ENCODE measurements at places on chromosomes 3 and 15.

DNA sequence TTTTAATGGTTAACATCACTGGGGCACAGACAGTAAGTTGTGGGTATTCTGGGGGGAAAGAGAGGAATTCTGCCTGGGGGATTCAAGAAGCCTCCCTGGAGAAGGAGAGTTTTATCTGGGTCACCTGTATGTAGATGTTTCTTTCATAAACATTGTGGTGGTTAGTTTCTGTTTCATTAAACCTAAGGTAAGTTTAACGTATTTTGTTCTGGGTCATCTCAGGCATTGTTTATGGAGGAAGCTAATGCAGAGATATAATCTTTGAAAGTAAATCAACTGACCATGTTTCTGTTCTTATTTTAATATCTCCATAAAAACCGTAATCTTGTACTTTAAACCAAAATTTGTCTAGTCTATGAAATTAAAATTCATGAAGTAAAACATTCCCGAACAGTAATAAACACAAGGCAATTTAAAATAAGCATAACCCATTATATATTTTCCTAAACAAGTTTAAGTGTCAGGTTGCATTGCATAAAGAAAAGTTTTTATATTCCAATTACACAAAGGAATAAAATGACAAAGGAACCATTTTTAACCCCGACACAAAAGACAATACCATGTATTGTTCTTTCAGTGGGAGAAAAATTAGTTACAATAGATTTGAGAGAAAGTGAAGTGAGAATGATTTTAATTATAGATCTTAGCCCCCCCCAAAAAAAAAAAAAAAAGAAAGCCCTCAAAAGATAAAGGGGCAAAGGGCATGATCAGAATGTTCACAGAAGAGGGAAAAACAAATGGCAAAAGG lies 274.6 kb upstream of the TBL1XR1 start:
- DNase-seq = no peak

DNA sequence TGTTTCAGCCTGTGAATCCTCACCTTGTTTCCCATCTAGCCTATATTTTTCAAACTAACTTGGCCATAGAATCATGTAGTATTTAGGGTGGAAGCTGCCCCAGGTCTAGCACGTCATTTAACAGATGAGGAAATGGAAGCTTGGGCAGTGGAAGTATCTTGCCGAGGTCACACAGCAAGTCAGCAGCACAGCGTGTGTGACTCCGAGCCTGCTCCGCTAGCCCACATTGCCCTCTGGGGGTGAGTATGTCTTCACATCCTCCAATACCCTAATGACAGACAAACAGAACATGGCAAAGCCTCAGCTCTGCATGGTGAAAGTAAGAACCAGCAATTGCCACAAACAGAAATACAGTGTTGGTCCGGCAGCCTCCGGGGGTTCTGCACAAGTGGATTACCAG lies 2.2 kb upstream of the CCR5 start:
- DNase-seq = peak; percentile 65

GRCh38 chr3:101377209-101377608 lies 56.8 kb upstream of the IMPG2 start:
- DNase-seq = no peak

- DNase-seq = no peak
Measured at GRCh38 chr3:10514407-10515069, 9.2 kb upstream of the ATP2B2 start.

DNA sequence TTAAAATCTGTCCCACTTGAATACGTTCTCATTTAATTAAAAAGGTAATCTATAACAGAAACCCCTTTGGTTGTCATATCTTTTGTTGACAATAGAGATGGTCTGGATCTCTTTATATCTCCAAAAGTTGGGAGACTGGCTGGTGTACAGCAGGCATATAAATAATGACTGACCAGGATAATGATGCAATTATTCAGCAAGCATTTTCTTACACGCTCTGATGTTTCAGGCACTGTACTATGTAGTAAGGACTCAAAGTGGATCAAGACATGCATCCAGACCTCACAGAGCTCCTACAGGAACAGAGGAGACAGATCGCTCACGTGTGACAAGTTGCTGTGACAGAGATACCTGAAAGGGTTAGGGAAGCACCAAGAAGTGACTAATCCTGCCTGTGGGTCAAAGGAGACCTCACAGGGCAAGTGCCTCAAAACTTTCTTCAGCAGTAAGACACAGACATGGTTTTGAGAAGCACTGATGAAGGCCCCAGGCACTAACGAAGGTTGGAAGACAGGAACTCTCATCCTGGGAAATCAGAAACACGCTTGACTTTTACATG lies 25.7 kb downstream of the VPS39 start:
- no peak for DNase-seq

GRCh38 chr15:39251413-39252133 lies 329.3 kb upstream of the THBS1 start:
- no peak for DNase-seq

DNA sequence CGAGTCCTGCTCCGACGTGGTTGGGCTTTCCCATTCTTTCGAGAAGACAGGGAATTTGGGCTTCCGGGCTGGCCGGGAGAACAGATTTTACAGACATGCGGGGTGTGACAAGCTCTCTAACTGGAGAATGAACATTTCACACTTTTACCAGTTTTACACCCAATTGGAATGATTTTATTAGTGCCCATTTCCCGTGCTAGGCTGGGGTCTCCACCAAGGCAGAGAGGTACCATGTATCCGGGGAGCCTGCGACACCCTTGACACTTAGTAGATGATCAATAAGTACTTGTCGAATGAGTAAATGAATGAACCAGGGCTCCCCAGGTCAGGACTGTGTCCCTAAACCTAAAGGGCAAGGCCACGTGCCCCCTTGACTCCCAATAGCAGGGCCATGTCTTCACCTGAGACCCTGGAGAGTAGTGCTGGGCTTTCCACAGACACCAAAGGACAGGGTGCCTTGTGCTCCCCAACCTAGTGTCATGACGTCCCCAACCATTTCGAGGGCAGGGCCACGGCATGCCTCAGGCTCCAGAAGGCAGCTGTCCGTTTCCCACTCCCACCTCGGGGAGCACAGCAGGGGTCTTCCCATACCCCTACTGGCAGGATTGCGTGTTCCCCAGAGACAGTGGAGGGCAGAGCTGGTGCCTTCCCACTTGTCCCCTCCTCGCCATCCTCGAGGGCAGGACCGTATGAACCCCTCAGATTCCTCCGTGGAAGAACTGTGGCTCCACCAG lies 679 bp upstream of the MYD88 start:
- DNase-seq = peak; percentile 42

- DNase-seq = no peak
Measured at GRCh38 chr3:132690040-132690439, 29.9 kb downstream of the UBA5 start.

DNA sequence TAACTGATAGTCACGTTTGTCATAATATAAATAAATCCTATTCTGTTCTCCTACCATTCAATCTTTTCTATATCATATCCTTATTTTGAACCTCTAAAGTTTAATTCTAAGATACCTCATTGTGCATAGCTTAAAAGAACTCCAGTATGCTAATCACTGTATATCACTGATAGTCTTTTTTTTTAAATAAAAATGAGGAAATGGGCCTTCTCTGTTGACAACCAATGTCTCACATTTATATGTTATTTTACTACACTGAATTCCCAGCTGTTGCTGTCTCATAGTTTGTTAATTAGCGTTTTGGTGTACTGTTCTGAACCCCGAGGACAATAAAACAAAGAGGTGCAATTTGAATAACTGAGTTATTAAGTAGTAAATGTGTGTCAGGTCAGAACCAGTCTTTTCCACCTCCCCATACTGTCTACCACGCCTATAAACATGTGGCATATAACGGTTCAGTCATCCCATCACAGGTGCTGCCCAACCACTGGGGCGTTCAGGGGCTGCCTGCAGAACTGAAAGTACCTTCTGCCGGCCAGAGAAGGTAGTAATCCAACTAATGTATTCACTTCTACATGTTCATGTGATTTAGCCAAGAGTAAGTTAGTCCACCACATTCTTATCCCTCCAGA lies 14.9 kb downstream of the CBLB start:
- no peak for DNase-seq

GRCh38 chr3:195907684-195907933 lies 742 bp downstream of the TNK2 start:
- DNase-seq = no peak

DNA sequence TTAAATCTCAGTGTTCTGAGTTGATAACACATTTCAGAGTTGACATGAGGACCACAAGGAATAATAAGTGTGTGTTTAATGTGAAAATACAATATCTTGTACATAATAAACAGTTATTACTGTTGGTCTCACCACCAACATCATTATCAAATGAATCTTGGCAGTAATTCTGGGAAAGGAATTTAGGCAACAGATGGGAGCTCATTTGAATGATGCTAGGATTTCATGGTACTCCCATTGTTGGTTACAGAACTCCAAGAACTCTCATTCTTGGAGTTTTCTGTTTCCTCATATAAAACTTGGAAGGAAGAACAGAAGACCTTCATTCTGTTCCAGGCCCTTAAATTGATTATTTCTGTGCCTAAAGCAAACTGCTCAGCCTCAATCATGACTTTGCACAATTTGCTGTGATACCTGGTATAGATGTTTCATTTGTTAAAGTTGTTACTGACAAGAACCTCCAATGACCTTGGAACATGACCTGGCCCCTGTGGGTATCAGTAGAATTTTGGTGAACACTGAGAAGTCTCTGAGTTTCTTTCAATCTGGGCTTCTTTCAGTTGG lies 385.8 kb downstream of the LPP start:
- DNase-seq = no peak

GRCh38 chr3:195319060-195319459 lies 48.1 kb upstream of the XXYLT1 start:
- no peak for DNase-seq
